ENCODE measurements at places on chromosomes 16 and 17.

- DNase-seq: no peak
Observed at GRCh38 chr16:3281222-3281820, 2.0 kb upstream of the ZNF263 start.

DNA sequence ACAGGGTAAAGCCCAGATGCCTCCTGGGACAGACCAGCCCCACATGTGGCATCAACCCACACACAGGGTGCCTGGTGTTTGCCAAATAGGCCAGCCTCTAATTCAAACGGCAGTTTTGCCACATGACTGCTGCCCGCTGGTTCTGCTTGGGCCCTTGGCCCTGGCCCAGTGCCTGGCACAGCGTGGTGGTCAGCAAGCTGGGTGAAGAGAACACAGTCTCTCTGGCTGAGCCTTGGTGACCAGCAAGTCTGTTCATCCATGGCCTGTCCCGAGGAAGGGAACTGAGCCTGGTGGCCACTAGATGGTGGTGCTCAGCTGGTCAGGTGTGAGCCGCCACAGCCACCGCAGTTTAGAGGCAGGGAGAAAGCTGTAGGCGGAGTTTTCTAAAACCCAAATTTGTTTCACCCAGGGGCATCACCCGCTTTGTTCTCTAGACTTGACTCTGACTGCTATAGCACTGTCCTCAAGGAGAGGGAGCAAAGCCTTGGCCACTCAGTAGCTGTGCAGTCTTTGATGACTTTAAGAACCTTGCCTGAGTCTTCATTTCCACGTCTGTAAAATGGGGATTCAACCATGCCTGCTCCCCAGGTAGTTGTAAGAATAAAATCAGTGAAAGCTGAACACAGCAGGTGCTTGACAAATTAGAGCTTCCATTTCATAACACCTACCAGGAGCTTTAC, 4.7 kb upstream of the GFAP start:
- DNase-seq: peak; percentile 25

GRCh38 chr17:72407336-72407909, 286.6 kb downstream of the SOX9 start:
- DNase-seq: no peak

DNA sequence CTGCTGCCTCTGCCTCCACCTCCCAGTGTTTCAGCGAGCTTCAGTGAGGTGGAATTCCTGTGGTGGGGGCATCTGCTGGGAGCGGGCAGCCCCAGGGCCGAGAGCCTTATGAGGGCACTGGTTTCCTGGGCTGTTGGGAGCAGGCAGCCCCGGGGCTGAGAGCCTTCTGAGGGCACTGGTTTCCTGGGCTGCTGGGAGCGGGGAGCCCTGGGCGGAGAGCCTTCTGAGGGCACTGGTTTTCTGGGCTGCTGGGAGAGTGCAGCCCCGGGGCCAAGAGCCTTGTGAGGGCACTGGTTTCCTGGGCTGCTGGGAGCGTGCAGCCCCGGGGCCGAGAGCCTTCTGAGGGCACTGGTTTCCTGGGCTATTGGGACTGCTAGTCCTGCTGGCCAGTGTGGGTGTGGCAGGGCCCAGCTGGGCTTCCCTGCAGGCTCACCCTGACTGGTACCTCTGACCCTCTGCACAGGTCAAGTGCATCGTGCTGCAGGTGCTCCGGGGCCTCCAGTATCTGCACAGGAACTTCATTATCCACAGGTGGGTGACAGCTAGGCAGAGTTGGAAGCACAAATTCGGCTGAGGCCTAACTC, 5.6 kb downstream of the CDK10 start:
- no peak for DNase-seq

DNA sequence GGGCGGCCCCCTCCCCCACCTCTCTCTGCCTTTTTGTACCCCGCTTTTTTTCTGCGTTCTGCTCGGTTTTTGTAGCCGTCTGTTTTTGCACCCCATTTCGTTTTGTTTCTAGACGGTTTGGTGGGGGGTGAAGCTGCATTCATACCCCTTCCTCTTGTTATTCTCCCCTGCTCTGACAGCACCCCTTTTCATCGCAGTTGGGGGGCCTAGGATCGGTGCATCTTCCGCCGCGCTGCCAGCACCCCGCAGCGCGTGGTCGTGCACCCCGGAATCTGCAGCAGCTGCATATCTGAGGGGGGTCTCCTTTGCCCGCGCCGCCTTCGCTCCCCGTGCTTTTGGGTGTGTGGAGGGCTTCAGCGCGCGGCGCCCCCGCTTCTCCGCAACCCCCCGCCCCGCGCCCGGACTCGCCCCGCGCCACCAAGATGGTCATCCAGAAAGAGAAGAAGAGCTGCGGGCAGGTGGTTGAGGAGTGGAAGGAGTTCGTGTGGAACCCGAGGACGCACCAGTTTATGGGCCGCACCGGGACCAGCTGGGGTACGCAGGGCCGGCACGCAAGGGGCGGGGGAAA, 455 bp downstream of the ATP1B2 start:
- no peak for DNase-seq

DNA sequence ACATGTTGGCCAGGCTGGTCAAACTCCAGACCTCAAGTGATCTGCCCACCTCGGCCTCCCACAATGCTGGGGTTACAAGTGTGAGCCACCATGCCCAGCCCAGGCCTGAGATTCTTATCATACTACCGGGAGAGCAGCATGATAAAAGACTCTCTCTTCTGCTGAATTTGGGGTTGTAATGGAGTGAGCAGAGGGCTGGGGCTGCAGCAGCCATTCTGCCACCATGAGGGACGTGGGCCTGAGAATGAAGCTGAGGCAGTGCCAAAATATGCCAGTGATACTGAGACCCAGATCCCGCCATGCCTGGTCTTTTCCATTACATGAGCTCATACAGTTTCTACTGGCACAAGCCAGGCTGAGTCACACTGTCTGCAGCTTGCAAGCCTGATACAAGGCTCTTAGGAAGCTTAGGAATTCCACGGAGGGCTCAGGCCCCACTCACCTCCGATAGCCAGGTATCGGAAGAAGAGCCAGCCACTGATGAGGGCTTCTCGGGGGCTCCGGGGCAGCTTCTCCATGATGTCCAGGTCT, 19.6 kb upstream of the P2RX1 start:
- no peak for DNase-seq

- DNase-seq: no peak
Observed at GRCh38 chr17:17540278-17540906, 44.2 kb upstream of the RASD1 start.

DNA sequence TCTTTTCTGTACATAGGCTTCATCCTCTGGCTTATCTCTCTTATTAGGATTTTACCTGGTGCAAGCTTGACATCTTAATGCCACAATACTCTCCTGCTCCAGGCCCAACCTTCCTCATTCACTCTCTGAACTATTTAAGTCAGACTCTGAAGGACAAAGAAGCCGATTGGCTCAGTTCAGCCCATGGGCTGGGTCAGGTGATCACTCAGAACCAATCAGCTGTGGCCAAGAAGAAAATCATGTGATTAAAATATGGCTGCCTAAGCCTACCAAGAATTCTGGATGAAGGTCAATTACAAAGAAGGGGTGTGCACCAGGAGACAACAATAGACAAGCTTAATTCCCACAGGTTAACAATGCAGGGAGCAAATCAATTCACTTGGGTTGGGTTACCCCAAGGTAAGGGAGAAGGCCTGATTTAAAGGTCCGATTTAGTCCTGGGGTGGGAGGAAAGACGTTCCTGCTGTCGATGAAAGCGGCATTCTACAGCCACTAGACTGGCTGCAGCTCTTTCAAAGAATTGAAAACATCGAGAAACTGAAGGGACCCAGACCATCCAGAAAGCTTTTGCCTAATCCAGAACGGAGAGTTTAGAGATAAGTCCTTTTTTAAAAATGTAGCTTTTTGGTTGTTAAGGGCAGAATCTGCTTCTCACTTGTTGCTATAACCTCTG, 42.9 kb upstream of the NFAT5 start:
- DNase-seq: no peak

GRCh38 chr16:46765050-46765449, 16.9 kb upstream of the MYLK3 start:
- DNase-seq: no peak

DNA sequence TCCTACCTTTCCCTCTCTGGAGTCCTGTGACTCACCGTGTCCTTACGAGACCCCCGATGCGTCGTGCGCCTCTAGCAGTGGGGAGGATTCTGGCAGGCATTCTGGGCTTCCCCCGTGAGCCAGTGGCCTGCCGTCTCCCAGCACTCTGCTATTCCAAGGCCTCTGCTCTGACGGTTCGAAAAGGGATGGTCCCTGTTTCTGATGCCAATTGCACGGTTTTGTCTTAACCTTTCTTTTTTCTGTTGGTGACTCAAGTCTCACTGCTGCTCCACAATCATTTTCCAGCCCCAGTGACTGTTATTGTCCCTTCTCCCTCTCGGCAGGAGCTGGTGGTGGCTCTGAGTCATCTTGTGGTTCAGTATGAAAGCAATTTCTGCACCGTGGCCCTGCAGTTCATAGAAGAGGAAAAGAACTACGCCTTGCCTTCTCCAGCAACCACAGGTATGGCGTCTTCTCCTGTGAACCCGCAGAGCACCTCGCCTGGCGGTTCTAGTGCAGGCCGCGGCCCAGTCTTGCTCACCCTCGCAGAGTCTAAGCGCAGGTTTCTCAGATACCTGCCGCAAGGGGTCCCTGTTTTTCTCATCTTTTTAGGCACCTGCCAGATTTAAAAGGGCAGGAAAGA, 100.1 kb upstream of the CHMP6 start:
- peak; percentile 19 for DNase-seq

- DNase-seq: no peak
Observed at GRCh38 chr17:74241431-74241830, 28.1 kb downstream of the TTYH2 start.

DNA sequence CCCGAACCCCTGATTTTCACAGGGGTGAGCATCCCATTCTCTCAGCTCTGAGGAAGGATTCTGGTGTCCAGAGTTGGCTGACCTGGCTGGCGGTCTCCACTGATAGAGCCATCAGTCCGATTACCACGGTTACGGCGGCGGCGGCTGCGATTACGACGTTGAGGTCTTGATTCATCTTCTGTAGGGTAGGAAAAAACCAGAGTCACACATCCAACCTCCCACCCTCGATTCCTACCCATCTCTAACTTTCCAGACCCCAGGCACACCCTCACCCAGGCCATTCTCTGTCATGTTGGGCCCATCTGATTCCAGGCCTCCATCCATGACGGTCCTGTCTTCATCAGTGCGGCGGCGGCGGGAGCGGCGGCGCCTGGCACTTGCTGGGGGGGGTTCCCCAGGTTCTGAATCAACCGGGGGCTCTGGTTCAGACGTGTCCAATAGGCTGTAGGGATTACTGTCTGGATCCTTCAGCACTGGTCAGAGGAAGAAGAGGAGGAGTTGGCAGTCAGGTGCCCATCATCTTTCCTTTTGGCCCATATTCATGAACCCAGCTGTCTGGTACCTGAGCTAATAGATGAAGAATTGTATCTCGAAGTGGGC, 2.6 kb upstream of the SOX15 start:
- DNase-seq: no peak

GRCh38 chr17:2710803-2711607, 559 bp downstream of the CLUH start:
- no peak for DNase-seq

DNA sequence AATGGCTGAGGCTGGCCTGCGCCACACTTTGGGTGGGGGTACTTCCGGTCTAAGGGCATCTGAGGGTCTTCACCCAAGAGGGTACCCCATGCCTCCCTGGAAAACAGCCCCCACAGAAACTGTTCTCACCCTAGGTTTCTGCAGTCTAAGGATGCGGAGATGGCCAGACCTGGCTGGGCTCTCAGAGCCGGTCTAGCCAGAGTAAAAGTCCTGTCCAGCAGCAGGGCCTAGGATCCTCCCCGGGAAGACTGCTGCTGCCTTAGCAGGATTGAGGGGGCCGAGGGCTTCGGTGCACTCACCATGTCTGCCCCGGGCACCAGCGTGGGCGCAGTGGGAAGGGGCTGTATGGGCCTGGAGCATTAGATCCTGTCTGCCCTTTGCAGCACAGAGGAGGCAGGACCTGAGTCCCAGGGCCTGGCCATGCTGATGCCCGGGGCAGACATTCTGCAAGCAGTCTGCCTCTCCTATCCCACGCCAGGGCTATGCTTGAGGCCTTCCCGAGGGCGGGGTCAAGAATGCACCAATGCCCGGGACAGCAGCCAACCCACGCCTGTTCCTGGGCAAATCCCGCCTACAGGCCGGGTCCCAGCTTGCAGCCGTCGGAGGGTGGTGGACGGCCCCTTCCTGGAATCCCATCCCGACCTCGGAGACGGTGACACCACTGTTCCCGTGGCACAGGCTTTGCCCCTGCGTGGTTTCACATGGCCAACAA, 54.7 kb downstream of the CBFA2T3 start:
- DNase-seq: no peak

DNA sequence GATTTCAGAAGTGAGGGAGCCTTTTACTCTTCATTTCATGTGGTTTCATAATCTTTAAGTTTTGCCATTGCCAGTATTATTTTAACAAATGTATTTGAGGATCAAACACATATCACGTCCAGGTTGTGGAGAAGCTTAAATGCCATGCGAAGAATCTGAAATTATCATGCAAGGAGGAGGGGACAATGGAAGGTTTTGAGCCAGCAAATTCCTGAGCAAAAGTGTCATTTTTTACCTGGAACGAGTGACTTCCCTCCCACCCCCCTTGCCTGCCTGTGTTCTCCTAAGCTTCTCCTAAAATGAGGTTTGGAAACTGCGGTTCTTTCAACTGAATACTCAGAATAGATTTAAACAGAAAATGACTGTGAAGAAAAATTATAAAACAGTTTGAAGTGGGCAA, 77.6 kb downstream of the C16orf95 start:
- no peak for DNase-seq

Data from effector CD8-positive, alpha-beta T cell (primary cell).